Activated CD4-positive, alpha-beta T cell treated with anti-CD3 and anti-CD28 coated beads, Interleukin-2, amount 50 U/mL, for 24 hours (primary cell): ENCODE measurements at places on chromosomes 11 and 22.

- no peak for DNase-seq
These were observed 106.1 kb upstream of the CLMP start for GRCh38 chr11:123301013-123301591.

GRCh38 chr11:12540075-12540680 lies 134.0 kb upstream of the TEAD1 start:
- DNase-seq, result no peak

DNA sequence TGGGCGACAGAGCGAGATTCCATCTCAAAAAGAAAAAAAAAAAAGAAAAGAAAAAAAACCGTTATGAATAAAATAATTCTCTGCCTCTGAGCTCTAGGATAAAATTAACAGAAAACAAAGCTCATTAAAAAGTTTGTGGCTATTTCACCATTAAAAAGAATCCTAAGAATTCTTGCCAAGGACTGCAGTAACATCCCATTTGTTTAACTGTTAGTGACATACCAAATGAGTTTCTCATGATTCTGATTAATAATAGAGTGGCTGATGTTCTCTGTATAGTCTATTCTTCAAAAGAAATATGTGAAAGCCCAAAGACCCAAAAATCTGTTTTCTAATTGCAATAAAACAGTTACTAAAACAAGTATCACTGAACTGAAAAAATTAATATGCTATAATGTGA lies 19.7 kb downstream of the CLNS1A start:
- no peak for DNase-seq

DNA sequence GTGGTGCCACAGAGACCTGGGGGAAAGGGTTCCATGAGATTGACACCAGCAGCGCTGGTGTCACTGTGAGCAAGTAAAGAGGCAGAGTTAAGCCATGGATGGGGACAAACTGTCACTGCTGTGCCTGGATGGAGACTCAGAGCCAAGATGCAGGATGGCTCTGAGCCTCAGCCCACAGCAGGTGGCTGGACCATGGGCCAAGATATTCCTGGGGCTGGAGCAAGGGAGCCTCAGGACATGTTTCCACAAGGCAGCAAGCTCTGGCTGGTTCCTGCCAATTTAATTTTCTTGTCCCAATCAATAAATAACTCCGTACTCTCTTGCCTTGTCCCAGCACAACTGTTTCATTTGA lies 23.0 kb downstream of the MYO18B start:
- DNase-seq, result no peak

- DNase-seq, result no peak
These were observed 12.0 kb upstream of the LAYN start for GRCh38 chr11:111528557-111528956.

GRCh38 chr11:116257092-116257491 lies 515.7 kb downstream of the BUD13 start:
- DNase-seq, result no peak

- DNase-seq, result no peak
These were observed 97.6 kb downstream of the SLC1A2 start for GRCh38 chr11:35321532-35322317.

DNA sequence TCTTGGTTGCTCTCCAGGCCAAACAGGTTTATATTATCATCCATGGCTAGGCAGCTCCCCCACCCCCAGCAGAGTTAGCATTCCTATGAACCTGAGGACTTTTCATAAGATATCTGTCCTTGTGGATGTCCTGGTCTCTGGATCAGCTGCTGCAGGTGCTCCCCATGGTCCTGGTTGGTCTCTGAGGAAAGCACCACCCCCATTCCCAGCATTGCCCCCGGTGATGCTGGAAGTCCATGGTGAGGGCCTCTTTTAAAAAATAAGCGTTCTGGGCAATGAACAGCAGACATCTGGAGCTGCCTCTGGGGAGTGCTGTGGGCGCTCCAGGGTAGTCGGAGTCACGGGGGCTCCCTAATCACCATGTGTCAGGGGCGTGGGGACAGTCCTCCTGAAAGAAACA lies 26.6 kb downstream of the DKK3 start:
- DNase-seq, result no peak
